ENCODE measurements at places on chromosomes 4 and X. TPM values are rescaled to one million over a fixed set of nuclear protein-coding genes. Genes with fewer than 3 reads are reported as not detected.

The APLN gene
- total RNA-seq = 0.17 TPM

The ETDB gene
- total RNA-seq = not detected

GRCh38 chr4:102578819-102579218, 77.7 kb downstream of the NFKB1 start:
- DNase-seq = no peak

DNA sequence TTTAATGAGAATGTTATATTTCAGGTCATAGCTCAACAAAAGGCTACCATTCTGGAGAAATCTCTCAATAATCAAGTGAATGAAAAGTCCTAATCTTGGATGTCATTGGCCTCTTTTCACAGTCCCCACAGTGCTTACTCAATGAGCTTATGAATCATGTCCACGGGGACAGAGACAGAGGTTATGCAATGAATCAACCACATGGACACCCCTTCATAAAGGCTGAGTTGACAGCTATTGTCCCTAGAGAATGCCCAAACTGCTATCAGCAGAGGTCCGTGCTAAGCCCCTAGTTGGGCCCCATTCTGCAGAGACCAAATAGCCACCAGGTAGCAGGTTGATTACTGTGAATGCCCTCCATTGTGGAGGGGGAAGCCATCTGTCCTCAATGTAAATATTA, 158.1 kb downstream of the LHFPL1 start:
- DNase-seq = no peak

DNA sequence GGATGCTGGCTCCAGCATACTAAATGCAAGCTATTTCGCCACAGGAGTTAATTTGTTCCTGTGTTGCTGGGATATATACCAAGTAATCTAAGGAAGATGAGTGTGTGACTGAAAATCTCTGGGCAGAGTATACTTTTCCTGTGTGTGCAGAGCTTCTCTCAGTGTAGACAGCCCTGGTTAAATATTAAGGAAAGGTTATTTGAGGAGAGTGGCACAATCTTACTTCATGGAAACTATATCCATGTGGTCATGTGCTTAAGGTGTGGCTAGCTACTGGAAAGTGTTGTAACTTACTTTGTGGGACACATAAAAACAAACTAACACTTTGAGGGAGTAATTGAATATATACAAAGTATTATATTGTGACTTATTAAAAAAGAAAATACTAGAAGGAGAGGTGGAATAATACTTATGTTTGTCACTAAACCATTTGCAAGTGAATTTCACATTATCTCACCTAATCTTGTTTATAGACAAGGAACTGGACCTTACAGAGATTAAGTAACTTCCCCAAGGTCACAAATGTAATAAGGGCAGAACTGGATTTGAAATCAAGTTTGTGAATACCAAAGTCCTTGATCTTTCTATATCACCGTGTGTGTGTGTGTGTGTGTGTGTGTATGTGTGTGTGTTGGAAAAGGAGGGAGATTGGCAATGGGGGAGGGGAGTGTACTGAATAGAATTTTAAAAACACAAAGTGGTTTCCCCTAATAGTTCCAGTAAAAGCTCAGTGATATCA, 408.2 kb upstream of the NR3C2 start:
- no peak for DNase-seq
